GM23248 (cell line): ENCODE measurements at places on chromosomes 2 and 18. TPM values are rescaled to one million over a fixed set of nuclear protein-coding genes. Genes with fewer than 3 reads are reported as not detected.

CABYR gene
- 2.9 and 4.9 TPM in 2 replicates for total RNA-seq

DYNAP gene
- total RNA-seq, result not detected in 2 replicates

DNA sequence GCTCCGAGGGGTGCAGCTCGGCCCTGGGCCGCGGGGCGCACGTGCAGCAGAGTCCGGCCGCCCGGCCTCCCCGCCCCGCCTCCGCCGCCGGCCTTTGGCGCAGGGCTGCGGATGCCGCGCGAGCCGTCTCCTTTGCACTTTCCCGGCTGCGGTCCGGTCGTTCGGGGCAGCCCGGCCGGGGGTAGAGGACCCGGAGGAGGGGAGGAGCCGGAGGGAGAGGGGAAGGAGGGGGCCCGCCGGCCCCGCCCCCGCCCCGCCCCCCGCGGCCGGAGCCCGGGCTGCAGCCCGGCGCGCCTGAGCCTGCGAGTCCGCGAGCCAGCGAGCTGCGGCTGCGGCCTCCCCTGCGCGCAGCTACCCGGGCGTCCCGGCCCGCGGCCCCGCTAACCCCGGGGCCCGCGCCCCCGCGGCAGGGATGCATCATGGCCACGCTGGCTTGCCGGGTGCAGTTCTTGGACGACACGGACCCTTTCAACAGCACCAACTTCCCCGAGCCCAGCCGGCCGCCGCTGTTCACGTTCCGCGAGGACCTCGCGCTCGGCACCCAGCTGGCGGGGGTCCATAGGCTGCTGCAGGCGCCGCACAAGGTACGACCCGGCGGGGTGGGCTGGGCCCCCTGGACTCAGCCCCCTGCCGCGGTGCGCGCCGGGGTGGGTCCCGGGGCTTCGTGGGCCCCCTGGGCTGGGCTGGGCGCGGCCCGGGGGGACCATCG lies at the start of gene FHOD3:
FHOD3 (plus strand) TSS at position 297 of the 709 bp plus-strand sequence; CDS start at position 420, 123 bp downstream.
- peak; percentile 81 for DNase-seq

DNA sequence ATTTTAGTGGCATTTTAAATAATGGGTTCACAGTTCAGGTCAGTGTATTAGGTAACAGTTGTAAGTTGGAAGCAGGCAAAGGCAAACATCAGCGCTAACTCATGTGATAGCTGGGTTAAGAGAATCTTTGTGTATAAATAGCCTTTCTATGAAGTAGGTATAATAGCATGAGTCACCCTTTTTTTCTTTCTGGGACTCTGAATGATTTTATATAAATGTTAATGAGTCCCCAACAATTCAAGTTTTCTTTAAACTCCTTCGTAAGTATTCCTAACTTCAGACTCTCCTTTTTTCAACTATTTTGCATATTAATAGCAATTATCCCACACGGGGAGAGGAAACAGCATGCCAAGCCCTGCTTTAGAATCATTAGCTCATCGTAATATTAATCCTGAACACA lies 384.3 kb downstream of the PIK3C3 start:
- no peak for DNase-seq

DNA sequence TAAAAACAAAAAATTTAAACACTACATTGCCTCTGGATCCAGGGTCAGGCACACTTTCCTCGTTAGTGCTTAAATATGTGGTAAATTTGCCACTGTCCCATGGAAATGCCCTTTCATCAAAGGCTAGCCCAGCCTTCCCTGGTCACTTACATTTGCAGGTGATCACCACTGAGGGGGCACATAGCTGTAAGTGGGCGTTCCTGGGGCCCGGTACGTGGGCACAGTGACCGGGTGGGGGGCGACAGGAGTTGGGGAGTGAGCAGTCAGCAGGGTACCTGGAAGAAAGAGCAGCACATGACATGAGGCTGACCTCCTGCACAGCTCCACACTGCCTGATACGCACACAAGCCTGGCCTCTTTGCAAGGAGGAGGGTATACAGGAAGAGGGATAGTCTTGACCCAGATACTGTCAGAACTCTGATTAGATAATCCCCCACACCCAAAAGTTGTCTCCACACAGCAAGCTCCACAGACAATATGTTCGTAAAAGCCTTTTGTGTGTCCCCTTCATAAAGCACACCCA lies 40.5 kb downstream of the FAM168B start:
- no peak for DNase-seq

GRCh38 chr2:55355451-55355850 lies 64.2 kb downstream of the CCDC88A start:
- no peak for DNase-seq
